H54 (cell line): ENCODE measurements at places on chromosomes 5 and 9.

DNA sequence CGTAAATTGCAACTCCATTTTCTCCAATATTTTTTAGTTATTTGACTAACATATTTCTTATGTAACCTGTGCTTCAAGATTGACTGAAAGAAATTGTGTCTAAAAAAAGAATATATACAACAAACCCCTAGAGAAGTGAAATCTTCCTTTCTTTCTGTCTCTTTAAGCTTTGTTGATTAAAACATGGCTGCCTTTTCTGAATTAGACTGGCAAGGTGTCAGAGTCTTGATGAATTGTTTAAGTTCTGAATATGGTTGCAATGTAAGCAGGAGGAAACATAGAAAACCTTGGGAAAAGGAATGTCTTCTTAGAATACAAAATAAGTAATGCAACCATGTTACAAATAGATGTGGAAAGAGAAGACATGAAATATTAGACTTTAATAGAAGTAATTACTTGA, 209.8 kb upstream of the CTNND2 start:
- DNase-seq = no peak

DNA sequence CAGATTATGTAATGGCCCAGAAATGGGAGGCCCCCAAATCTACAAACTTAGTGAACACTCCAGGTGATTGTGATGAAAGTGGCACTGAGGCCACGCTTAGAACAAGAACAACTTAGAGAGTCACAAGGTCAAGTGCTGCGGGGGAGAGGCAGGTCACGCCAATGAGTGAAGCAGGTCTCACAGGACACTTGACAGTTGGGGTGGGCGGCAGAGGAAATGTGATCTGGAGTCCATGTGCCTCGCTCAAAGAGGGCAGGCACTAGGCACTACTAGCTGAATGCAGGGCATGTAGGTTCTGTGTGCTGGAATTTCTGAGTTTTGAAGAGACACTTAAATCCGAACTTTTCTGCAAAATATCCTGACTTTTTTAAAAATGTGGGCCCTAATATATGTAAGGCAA, 193.2 kb upstream of the RORB start:
- no peak for DNase-seq

DNA sequence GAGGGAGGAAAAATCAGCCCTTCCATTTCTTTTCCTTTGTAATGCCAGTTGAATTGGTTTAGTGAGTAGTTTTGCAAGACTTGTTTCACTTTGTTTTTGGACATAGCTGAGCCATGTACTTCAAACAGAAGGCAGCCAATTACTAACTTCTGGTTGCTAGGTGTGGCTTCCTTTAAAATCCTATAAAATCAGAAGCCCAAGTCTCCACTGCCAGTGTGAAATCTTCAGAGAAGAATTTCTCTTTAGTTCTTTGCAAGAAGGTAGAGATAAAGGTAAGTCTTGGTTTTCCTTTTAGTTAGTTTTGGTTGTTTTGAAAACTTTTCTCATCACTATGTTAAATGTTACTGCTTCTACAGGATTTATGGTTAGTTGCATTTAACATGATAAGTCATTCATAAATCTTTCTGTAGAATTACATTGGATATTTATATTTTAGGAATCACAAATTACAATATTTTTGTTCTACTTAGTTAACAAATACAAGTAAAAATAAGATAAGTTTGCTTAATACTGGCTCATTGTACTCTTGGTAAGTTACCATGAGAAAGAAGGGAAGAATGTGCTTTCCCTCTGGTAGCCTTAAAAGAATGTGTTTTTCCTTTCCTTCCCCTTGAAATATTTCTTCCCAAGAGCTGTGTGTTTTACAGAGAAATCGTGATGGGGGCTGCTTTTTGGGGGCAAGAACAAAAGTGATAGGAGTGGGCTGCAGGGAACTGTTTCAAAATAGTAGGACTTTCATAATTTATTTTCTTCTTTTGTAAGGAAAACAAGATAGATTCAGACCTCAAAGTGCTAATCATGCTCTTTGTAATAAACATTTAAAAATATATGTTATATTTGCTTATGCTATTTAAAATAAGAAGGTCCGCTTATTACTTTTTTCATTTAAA, at the start of gene ANXA1:
TSS of gene ANXA1 (plus strand) at position 213 of the 890 bp plus-strand sequence. CDS start 6,671 bp downstream, outside the sequence.
- DNase-seq = peak; percentile 38

DNA sequence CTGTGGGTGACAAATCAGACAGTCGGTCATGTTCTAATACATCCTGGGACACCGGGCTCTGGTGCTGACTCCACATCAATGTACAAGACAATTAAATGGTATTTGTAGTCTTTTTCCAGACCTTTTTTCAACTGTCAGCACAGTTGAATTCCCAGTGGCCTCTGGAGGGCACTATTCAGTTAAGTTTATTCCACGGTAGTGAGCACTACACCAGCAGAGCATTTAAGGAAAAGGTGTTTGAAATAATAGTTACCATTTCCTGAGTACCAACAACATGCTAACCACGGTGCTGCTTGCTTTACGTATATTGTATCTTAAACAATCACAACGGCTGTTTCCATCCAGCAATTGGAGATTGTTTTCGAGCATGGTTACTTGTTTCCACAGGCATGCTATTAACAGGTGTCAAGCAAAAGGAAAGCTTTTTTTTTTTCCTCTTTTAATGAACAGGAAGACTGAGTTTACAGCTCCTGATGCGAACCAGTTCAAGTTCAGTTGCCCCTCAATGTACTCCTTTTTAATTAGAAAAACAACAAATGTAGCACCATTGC, 186.7 kb downstream of the PDZD2 start:
- DNase-seq = peak; percentile 33

DNA sequence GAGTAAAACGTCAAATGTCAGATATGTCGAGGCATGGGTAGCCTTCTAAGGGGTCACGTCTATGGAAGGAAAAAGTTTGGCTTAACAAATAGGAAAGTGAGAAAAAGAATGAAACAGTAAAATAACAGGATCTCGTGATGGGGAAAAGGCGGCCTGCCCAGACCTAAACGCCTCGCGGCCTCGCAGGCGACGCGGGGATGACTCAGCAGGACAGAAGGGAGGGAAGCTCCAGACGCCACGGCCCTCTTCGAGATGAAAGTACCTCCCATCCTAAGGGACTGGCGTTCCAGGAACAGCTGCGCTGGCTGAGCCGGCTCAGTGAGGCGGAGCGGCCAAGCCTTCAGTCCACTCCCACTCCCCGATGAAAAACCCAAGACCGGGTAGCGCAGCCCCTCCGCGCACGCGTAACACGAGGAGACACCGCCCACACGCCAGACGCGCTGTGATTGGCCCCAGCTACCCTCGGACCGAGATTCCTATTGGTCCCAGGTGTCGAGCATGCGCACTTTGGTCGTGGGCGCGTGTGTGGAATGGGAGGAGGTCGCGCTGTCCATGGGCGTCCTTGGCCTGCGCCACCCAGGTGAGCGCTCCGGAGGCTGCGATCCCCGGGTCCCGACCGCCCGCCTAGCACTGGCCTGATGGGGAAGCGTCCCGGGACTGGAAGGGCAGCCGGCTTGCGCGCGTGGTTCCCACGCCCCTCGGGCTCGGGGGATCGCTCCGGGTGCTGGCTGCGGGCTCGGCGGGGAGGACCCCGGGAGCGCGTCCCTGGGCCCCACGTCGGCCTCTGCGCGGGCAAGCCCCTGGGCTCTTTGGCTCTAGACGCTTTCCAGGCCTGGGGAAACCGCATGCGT, 588.5 kb downstream of the MTRR start:
- no peak for DNase-seq

GRCh38 chr5:87867281-87867680, 401.4 kb downstream of the TMEM161B start:
- no peak for DNase-seq

GRCh38 chr9:131986089-131986488, 93.6 kb downstream of the MED27 start:
- no peak for DNase-seq

DNA sequence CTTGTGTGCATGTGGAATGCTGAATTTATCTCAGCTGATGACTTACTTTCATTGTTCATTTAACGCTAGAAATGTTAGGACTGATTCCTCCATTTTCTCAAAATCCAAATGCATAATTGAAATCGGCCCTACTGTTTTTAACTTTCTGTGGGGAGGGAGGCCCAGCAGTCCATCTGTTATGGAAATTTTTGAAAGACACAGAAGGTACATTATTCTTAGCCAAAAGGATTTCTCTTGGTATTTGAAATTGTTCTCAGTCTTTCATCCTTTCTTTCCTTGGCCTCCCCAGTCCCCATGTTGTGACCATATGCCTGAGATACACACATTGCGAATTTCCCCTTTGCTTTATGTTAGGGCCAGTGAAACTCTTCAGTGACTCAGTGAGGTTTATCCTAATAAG, 549.9 kb downstream of the IRX1 start:
- DNase-seq = no peak

GRCh38 chr9:134950386-134951210, 32.9 kb upstream of the FCN1 start:
- no peak for DNase-seq

- no peak for DNase-seq
Measured at GRCh38 chr5:153623751-153624450, 133.4 kb downstream of the GRIA1 start.

- no peak for DNase-seq
Measured at GRCh38 chr9:126480813-126481212, 132.9 kb upstream of the LMX1B start.

DNA sequence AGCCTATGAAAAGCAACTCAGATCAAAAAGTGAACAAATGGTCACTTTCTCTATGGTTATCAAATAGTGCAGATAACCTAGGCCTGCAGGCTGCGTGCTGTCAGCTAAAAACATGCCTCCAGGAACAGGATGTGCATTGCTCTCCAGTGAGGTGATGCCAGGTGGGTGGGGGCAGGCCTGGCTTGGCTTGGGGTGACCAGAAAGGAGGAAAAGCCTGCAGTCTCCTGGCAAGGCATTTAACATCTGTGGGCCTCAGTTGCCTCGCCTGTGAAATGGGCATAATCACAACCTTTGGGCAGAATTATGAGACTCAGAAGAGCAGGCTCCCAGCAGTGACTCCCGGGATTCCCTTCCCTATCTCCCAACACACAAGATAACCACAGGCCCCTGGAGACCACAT, 135.9 kb downstream of the COL23A1 start:
- no peak for DNase-seq

DNA sequence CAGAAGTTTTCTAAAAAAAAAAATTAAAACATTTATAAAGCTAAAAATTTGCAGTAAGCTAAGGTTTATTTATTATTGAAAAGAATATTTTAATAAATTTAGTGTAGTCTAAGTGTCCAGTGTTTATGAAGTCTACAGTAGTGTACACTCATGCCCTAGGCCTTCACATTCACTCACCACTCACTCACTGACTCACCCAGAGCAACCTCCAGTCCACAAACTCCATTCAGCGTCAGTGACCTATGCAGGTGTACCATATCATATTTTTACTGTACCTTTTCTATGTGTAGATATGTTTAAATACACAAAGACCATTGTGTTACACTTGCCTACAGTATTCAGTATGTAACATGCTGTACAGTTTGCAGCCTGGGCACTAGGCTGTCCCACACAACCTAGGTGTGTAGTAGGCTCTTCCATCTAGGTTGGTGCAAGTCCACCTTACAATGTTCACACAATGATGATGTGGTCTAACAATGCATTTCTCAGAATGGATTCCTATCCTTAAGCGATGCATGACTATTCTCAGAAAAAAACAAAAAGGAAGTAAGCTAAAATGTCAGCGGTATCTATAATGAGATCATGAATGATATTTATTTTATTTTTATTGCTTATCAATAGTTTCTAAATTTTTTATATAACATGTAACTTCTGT, 336.7 kb downstream of the AGTPBP1 start:
- DNase-seq = no peak

DNA sequence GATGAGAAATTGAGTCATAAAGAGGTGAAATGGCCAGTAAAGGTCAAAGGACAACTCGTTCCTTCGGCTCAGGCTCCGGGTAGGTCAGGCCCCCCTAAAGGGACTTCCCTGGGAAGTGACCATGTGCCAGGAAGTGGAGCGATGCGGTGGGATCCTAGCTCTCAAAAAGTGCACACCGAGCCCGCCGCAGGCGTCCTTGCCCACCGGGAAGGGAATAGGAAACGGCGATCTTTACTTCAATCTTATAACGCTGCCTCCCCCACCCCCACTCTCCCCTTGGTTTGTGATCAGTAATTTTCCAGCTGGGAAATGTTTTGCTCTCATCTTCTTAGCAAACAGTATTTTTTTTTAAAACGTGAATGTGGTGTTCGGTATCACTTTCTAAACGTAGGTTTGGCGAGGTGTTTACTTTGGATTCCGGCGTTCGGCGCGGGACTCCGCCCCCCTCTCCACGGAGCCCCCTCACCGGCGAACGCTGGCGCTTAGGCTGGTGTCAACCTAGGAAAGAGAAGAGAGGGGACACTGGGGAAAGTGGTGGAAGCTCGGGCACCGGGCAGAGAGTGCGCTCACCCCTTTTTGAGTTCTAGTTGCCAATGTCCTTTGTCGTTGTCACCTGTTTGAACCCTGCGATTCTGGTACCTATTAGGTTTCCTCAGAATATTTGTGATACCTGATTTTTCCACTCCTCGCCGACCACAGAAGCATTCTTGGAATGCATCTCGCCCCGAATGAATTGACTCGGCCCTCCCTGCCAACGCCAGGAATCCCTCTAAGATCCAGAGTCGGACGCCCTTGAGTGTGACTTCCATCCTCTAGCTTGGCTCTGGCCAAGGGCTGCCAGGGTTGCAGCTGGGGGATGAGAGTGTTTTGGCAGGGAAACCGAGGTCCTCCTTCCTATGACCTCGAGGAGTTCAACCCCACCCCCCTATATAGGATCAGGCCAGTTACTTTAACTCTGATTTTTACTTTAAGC, 1.8 kb upstream of the KLF4 start:
- no peak for DNase-seq

GRCh38 chr9:99852617-99853016, 30.9 kb downstream of the NR4A3 start:
- DNase-seq = no peak

DNA sequence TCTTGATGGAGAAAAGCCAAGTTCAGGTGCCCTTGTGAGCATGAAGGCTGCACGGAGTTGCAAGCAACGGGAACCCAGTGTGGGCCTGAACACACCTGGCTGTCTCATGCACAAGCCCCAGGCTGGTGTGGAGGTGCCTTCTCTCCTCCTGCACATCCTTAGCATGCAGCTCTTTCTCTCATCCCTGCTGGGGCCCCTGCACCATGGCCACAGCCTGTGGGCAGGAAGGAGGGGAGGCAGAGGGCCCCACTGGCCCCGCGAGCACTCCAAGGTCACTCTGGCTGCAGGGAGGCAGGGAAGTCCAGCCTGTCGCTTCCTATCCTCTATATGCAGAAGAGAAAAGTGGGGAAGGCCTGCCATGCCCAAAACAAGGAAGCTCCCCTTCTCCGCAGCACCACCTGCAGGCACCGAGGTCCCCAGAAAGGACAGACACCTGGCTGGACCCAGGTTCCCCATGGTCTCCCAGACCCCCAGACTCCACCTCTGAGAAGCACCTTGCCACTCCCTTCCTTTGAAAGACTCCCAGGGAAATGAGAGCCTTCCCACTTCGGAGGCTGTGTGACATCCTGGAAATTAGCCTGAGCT, 18.6 kb downstream of the STKLD1 start:
- no peak for DNase-seq
